NCI-H1105 (cell line): ENCODE measurements at places on chromosomes 16 and 17.

DNA sequence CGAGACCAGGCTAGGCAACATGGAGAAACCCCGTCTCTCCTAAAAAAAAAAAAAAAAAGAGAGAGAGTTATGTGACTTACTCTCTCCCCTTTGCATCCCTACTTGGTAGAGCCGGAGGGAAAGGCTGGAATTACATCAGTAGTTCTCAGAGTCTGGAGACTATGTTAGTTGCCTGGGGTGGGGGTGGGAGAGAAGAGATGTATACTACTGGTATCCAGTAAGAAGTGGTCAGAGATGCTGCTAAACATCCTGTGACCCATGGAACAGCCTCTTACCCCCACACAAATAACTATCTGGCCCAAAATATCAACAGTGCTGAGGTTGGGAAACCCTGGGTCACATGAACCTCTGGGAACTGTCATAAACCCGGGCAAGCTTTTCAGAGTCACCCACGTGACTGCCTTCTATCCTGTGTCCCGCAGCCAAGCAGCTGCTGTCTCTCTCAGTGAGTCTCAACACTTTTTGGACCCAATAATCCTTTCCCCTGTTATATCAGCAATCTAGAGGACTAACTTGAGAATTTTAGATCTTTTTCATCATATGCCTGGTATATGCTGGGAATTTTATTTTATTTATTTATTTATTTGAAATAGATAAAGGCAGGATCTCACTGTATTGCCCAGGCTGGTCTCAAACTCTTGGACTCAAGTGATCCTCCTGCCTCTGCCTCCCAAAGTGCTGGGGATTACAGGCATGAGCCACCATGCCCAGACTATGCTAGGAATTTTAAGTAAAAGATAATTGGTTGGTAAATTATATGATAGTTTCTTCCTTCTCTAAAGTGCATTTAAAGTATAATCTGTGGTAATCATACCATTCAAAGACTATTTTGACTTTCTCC, 8.7 kb downstream of the EIF1 start:
- no peak for DNase-seq

GRCh38 chr17:57110579-57111325, 25.7 kb downstream of the AKAP1 start:
- no peak for DNase-seq

DNA sequence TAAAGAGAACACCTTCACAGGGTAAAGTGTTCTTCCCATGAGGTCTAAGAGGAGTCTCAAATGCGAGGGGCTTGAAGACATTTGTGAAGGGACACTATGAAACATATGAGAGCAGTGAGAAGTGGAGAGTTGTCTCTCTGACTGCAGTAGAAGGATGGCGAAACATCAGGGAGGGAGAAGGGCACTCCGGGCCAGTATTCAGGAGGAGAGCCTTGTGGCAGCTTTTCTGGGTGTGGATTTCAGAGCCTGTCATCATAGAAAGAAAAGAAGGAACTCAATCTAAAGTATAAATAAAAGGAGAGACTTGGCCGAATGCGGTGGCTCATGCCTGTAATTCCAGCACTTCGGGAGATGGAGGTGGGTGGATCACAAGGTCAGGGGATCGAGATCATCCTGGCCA, 117.2 kb downstream of the RBFOX1 start:
- no peak for DNase-seq

- no peak for DNase-seq
These were observed 154.0 kb upstream of the SDK2 start for GRCh38 chr17:73798111-73798748.

DNA sequence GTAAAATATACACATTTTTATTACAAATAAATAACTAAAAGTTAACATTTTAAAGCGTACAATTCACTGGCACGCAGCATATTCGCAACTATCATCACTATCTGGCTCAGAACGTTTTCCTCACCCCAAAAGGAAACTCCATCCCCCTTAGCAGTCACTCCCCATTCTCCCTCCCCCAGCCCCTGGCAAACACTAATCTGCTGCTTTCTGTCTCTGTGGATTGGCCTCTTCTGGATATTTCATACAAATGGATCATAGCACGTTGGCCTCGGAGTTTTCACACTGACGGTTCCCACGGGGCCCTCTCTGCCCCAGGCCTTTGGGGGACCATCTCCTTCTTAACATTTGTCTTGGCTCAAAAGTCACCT, 64.6 kb downstream of the RTN4RL1 start:
- DNase-seq: no peak

- DNase-seq: peak; percentile 34
These were observed 588 bp upstream of the SMTNL2 start for GRCh38 chr17:4583782-4584100.

GRCh38 chr16:83907111-83907510, 8.2 kb downstream of the MLYCD start:
- DNase-seq: no peak

- no peak for DNase-seq
These were observed 30.0 kb downstream of the SRCIN1 start for GRCh38 chr17:38575781-38576180.

DNA sequence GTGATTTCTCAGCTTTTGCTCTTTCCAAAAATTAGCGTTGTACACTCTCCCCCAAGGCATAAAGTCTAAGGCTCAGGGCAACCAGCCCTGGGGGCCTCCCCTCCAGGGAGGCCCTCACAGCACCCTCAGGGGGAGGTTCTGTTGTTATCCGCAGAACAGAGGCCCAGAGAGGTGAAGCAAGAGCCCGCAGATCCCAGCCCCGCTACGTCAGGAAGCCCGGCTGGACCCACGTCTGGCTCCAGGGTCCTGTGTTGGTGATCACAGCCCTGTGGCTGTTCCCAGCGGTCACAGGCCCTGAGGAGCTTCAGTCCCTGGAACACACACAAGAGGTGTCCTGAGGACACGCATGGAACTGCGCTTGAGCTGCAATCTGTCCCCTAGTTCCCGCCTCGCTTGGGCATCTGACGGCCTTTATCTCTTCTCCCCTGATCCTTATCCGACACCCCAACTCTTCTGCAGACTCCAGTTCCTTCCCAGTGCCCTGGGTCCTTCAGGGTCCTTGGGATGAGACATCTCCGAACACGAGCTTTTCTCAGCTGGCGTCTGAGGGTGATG, 1.1 kb upstream of the ZG16B start:
- DNase-seq: no peak

- DNase-seq: no peak
These were observed 88.5 kb upstream of the IRX3 start for GRCh38 chr16:54375071-54375470.

DNA sequence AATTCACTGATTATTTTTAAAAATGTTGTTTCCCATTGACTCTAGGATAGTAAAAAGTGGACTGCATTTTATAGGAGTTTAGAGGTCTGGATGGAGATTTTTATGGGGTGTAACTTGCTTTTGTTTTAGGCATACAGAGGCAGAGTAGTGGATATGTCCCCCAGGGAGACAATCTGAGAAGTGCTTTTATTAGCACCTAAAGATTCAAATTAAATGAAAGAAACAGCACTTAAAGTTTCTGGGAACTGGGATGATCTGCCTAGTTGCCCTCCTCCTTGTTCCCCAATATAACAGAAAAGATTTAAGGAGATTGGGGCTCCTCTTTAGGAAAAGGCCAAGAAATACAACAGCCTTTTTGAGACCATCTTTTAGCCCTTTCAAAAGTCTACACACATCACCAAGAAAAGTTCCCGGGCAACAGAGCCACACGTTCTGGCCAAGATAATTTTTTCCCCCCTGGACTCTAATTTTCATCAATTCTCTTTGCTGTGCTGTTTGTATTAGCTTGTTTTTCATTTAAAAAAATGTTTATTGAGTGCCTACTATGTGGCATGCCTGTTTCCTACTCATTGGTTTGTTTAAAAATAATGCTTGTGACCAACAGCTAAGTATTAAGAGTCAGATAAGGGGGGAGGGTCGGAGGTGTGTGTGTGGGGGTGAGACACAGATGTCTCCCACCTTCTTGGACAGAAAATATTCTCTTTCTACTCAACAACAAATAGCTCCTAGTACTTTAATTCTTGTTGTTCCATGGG, 2.5 kb upstream of the IGF2BP1 start:
- DNase-seq: no peak

DNA sequence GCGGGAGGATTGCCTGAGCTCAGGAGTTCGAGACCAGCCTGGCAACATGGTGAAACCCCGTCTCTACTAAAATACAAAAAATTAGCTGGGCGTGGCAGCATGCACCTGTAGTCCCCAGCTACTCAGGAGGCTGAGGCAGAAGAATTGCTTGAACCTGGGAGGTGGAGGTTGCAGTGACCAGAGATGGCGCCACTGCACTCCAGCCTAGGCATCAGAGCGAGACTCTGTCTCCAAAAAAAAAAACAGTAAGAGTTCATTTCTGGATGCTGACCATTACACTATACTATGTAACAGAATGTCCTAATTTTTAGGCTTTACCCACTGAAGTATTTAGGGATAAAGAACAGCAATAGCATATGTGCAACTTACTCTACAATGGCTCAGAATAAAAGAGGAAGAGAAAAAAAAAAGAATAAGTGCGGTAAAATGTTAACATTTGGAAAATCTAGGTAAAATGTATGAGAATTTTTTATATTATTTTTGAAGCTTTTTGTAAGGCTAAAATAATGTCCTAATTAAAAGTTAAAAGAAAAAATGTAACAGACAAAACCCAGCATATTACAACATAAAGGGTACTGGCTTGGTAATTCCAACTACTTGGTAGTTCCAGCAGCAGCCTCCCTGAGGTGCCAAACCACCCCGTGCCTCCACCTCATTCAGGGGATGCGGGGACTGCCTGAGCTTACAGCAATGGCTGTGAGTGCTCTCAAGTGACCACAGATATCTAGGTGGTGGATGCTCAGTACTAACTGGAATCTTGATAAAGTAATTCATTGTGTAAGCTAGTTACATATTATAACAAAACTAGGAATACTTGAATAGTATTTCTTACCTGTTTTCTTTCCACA, 10.9 kb downstream of the COPS3 start:
- DNase-seq: no peak

DNA sequence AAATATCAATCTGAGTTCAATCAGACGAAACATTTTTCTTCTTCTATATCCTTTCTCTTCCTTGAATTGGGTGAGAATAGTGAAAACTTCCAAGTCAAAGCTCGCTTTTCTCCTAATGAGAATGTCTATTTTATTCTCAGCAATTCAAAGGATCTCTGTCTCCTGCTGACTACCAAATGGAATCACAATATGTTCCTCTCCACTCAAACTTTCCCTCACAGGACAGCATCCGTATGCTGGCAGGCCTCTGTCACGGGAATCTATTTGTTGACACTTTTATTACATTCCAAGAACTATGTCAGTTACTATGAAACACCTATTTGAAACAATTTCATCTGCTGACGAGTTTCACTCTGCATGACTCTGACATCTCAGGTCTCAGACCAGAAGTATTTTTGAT, 1196.6 kb downstream of the CDH11 start:
- DNase-seq: no peak

GRCh38 chr16:13521356-13521755, 398.6 kb upstream of the ERCC4 start:
- no peak for DNase-seq

DNA sequence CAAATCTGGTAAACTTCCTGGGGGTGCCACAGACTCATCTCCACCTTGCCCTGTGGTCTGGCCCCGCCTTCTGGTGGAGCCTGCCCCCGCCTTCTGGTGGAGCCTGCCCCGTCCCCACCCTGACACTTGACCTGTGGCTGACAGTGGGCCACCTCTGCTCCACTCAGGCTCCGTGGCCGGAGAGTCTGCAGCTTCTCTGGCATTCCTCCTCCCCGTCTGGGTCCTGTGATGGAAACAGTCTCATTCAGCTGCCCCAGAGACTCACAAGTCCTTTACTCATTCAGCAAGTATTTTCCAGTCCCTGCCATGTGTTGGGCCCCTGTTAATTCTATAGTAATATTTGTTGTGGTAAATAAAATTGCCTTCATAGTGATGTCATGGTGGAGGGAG, 21.0 kb upstream of the G6PC1 start:
- DNase-seq: no peak

DNA sequence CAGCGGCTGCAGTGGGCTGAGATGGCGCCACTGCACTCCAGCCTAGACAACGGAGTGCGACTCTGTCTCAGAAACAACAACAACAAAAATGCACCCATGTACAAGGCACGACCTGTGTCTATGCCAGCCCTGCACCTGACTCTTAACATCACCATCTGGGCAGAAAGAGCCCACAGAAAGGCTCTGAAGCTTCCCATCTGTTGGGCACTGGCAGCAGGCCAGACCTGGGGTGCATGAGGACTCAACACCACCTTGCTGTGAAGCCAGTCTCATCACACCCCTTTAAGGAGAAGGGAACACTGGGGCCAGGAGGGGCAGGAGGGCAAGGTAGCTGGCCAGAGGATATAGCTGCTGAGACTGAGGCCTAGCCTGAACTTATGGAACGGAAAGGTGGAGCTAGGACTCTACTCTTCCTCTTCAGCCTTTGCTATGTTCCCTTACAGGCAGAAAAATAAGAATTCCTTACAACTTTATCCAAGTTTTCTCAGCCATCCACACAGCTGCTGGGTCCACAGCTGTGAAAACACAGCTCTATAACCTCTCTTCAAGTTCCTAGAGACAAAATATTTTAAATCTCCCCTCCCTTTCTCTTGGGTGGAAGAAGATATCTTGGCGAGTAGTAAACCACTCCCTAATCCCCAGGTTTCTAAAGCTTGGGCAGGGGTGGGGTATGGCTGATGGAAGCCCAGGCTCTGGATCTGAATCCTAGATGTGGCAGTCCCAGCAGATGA, 2.8 kb downstream of the ELOB start:
- DNase-seq: no peak

GRCh38 chr16:2971985-2972784, 3.0 kb downstream of the PAQR4 start:
- no peak for DNase-seq

DNA sequence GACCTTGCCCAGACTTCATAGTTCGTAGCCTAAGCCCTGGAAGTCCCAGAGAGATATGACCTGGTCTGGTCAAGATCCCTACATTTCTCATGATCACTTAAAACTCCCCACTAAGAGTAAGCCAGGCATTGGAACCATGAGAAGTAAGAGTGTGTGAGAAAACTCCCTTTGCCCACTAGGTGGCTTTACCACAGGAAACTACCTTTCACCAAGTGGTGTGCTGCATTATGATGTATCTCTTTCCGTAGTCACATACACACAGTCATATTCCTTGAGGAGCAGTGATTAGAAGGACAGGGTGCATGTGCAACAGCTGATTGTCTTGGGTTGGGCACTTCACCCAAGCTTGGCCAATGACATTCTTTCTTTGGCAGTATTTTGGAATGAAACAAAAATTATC, 639.3 kb downstream of the KCNJ2 start:
- no peak for DNase-seq
